ENCODE measurements at places on chromosomes 6 and 20. TPM values are rescaled to one million over a fixed set of nuclear protein-coding genes. Genes with fewer than 3 reads are reported as not detected.

TDRD6 gene
- 0.32 TPM for polyA plus RNA-seq

DNA sequence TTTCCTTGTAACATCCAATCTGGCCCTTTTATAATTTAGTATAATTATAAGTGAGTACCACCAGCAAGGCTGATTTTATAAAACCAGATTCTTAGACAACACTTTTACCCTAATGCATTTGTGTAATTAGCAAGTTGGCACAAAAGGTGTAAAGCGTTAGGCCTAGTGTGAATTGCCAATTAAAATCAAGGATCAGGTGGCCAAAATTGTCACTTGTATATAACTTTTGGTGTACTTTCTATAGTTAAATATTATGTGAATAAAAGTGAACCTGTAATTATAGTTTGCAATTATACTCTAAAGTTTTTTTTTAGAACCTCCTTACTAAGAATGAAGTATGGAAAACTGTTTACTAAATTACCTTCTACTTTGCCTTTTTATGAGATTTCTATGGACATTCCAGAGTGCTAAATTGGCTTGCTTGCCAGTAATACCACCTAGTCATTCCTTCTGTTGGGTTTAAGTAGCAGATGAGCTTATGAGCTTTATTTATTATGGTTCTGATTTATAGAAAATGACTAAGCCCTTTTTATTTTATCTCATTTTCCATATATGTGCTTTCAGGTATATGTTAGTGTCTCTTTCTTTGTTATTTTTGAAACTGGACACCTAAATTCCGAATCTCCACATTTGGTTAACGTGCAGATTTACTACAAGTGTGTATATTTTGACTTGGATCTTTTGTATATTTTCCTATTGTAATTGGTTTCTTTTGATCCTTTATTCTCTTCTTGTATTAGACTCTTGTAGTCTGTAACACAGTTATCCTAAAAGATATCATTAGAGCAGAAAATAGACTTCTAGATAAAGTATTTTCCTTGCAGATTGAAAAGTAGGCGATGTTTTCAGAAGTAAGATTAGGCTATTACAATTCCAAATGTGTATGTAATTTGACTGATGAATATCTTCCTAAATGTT is 3.9 kb downstream of the STXBP5 start:
- DNase-seq = no peak

- peak; percentile 81 for DNase-seq
Measured at GRCh38 chr6:134550604-134551003, 232.7 kb upstream of the SGK1 start.

DNA sequence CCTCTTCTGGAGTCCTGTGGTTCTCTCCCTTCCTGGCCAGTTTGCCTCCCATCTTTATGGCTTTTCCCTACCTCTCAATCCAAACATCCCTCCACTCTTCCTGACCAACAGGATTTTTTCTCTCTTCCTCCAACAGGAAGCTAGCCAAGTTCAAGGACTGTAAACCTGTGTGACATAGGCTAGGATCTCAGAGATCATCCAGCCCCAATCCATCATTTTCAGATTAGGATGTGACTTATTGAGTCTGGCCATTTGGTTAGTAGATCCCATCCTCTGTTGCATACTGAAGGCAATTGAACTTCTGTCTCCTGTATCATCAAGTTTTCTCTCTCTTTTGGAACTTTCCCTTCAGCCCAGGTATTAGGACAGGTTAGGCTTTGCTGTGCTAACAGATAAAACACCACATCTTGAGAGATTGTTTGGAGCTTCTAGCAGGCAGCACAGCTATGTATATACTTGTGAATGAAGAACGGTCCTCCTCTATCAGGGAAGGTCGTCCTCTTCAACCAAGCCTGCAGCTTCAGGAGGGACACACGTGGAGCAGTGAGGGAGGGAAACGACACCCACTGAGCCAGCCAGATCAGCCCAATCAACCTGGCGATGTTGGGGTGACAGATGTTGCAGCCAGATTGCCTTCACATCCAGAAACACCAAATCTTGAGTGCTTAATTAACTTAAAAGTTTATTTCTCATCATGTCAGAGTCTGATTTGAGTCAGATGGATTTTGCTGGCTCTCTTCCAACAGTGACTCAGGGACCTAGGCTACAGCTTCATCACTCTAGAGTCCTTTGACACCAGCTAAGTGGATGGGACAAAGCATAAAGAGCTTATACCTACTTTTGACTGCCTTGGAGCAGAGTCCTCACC is 106.8 kb downstream of the GJA10 start:
- no peak for DNase-seq

DNA sequence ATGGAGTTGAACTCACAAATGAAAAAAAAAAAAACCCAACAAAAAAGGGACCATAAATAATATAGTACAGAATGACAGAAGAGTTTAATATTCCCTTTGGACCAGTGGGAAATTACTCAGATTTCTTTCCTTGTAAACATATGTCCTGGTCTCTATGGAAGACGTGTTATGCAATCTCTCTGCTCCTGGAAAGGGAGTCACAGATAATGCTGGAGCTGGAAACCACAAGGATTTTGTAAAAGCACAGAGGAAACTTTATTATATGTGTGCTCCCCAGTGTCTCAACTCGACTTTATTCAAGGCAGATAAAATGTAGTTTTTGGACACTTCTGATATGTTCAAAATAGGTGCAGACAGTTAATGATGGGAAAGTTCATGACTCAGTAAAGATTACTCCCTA is 88.1 kb upstream of the ZFP64 start:
- DNase-seq = peak; percentile 87

- DNase-seq = no peak
Measured at GRCh38 chr20:6660441-6660840, 107.0 kb upstream of the BMP2 start.

DNA sequence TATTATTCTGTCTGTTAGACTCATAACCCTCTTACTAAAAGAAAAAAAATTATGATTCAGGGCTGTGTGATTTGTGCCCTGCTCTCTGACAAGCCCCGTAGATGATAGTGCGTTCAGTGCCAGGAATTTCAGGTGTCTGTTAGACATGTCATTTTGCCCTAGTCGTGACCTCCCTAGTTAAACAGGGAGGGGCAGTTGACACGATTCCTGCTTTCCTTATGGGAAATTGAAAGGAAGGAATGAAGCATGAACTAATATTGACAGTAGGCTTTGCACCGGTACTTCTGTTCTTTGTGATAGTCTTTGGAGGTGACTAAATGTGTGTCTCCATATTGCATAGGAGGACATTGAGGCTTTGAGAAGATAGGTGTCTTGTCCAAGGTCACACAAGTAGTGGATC is 26.3 kb downstream of the RPRD1B start:
- DNase-seq = no peak

OPRM1 gene
- not detected for polyA plus RNA-seq

MUCL3 gene
- 0.05 TPM for polyA plus RNA-seq

DNA sequence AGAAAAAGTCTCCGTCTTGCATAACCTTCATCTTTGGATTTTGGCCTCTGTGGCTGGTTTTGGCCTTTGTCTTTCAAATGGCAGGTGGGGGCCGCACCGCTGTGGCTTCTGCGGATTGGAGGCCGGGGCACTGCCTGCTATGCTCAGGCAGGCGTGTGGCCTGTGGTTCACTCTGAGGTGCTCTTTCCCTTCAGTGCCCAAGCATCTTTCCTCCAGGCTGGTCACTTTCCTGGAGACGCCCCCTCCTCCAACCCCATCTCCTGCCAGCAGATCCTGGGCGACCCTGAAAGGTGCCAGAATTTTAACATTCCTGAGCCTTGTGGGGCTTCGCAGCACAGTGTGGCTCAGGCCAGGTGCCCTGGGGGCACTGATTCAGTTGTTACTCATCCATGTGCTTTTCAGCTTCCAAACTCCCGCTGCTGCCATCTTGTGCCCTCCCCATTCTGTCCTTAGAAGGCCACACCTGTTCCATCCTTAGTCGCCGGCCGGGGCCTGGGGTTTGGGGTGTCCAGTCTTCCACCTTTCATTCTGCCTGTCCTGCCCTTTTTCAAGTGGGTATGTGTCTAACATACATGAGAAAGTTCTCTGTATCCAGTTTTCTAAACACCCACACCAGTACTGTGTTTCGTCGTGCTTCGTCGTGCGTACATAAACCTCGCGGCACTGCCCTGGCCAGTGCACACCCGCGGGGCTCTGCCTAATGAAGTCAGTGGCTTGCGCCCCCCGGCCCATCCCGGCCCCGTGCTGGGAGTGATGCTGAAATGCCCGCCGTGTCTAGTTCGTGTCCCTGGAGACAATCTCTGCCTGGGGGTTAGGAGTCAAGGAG is 12.1 kb downstream of the SS18L1 start:
- no peak for DNase-seq

- DNase-seq = no peak
Measured at GRCh38 chr6:107121266-107121665, 6.0 kb upstream of the BEND3 start.

GPX5 gene
- polyA plus RNA-seq = not detected

PRL gene
- polyA plus RNA-seq = 0.28 TPM
